ENCODE measurements at places on chromosomes 5 and 9. TPM values are rescaled to one million over a fixed set of nuclear protein-coding genes. Genes with fewer than 3 reads are reported as not detected.

DAB2IP gene
- total RNA-seq: 41.9 TPM

GM2A gene
- total RNA-seq: 26.3 TPM

AK1 gene
- total RNA-seq: 416 TPM

ROR2 gene
- total RNA-seq: 14.0 TPM

- DNase-seq: no peak
Measured at GRCh38 chr9:136688274-136689107, 1.2 kb upstream of the AGPAT2 start.

DNA sequence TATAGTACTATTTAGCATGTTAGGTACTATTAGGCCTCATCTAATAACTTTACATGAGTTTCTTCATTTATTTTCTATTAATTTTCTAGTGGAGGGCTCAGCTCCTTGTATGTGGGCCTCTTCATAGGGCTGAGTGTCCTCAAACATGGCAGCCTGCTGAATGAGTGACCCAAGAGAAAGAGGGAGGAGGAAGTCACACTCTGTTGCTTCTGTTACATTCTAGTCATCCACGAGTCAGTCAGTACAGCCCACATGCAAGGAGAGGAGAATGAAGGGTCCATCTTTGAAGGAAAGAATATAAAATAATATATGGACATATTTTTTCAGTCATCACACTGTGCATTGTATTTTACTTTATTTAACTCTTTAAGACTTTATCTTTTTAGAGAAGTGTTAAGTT lies 66.6 kb upstream of the NR3C1 start:
- no peak for DNase-seq

DNA sequence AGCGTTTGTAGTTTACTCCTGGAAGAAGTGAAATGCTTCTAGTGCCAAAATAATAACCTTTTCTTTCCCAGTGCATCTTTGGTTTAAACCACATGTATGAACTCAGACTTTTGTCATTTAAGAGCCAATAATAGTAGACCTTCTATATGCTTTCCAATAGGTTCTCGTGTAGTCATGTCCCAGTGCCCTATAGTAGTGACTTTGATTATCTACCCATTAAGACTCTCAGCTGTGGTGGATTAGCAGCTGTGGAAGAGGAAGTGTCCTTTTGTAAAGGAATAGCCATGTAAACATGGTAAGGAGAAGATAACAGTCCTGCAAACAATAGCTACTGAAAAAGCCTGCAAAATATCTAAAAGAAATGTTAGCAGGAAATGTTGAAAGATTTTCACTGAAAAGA lies 765.3 kb downstream of the MTRR start:
- no peak for DNase-seq

GRCh38 chr5:80141681-80142080 lies 106.5 kb downstream of the THBS4 start:
- no peak for DNase-seq

GRCh38 chr5:148956477-148957385 lies 106.1 kb downstream of the SH3TC2 start:
- DNase-seq: no peak

- no peak for DNase-seq
Measured at GRCh38 chr9:112892981-112893380, 2.3 kb upstream of the SLC46A2 start.

DNA sequence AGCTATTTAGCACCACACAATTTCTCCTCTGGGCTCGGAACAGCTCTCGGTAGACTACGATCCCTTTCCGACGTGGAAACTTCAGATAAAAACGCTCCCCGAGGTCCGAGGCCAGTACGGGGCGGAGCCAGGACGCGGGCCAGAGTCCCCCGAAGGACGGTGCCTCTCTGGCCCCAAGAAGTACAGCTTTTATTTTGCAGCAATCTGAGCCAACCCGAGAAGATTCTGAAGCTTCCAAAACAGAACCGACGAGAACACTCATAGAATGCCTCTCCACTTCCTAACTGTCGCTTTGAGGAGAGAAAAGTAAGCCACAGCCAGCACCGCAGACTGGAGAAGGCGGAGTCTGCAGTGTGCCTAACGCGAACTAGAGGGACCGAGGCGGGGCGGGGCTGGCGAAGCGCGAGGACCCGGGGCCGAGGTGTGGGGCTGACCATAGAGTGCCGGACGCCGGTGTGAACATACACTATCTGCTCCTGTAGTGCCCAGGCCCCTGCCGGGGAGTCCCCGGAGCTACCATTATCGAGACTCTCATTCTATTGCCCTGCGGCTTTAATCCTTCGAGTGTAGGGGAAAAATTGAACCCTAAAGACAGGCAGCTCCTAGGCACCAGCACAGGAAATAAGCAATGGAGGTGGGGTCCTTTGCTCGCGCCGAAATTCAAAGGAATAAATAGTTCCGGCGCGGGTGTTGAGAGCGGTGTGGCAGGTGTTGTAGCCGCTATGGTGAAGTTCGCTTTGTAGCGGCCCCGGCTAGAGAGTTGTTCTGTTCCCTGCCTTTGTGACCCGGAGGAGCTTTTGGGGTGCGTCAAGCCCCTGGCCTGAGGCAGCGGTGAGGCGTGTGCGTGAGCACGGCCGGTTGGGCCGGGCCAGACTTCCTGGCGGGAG lies at the start of gene SMC2:
Gene SMC2 (plus strand): TSS at position 663 of the 887 bp plus-strand sequence. CDS start 1,076 bp downstream, outside the sequence.
- peak; percentile 98 for DNase-seq

DNA sequence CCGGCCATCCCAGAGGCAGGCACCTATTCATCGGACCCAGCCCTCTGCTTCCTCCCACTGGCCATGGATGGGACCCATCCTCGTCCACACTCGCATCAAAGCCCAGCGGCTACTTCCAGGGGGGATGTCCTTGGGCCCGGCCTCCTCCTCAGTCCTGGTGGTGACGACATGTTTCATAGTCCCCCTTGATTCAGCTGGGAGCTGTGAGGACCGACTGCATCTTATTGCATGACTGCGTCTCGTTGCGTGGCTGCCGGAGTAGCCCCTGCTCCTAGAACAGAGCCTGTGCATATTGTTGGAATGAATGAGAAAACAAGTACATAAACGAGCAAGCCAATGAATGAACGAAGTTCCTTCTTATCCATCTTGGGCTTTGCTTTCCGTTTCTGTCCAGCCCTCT lies 12.8 kb downstream of the NCS1 start:
- no peak for DNase-seq

GRCh38 chr5:32160228-32160627 lies 13.9 kb downstream of the GOLPH3 start:
- DNase-seq: no peak

DNA sequence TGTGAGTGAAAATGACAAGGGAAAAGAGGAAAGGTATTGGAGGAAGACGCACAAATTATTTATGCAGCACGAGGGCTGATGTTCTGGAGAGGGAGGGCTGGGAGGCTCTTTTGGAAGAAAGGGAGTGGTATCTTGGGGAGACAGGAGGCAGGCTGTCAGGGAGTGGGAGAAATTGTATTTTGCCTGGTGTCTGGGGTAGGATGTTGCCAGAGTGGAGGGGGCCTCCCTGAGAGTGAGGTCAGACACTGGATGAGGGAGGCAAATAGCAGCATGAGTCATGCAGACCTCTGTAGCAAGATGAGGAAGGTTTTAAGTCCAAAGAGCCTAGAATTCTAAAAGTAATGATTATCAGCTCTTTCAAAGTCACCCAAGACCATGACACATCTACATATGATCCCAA lies 158.0 kb downstream of the DMRT2 start:
- DNase-seq: no peak
